ENCODE measurements at places on chromosomes 11 and 22. TPM values are rescaled to one million over a fixed set of nuclear protein-coding genes. Genes with fewer than 3 reads are reported as not detected.

TEAD1 gene
- 61.9 TPM for total RNA-seq

MMP13 gene
- 0.12 TPM for total RNA-seq

GRCh38 chr11:115996808-115997188 lies 492.6 kb upstream of the CADM1 start:
- no peak for DNase-seq

DNA sequence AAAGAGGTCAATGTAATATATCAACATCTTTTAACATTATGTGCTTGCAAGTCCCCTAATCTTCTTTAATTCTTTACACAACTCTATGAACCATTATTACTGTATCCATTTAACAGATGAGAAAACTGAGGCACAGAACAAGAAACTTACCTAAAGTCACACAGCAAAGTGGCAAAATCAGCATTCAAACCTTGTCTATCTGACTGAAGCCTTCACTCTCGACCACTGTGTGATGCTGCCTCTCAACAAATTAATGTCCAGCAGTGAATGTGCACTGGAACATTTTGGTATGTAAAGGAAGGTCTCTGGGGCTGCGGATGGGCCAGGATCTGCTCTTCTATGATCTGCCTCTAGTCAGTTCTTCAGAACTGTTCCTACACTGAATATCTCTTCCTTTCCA lies 42.1 kb downstream of the PRCP start:
- no peak for DNase-seq

DNA sequence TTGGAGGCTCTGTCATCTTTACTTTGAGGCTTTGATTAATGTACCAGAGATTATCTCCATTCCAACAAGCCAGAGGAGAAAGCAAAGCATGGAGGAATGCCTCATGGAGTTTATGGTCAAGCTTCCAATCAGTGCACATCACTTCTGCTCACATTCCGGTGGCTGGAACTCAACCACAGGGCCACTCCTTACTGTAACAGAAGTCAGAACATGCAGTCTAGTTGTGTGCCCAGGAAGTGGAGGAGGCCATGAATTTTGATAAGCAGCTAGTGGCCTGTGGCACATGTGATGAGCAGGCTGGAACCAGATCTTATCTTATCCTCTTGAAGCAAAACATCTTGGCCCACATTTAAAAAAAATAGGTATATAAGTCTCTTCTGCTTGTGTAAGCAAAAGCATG lies 258.9 kb upstream of the ARHGAP20 start:
- no peak for DNase-seq

DNA sequence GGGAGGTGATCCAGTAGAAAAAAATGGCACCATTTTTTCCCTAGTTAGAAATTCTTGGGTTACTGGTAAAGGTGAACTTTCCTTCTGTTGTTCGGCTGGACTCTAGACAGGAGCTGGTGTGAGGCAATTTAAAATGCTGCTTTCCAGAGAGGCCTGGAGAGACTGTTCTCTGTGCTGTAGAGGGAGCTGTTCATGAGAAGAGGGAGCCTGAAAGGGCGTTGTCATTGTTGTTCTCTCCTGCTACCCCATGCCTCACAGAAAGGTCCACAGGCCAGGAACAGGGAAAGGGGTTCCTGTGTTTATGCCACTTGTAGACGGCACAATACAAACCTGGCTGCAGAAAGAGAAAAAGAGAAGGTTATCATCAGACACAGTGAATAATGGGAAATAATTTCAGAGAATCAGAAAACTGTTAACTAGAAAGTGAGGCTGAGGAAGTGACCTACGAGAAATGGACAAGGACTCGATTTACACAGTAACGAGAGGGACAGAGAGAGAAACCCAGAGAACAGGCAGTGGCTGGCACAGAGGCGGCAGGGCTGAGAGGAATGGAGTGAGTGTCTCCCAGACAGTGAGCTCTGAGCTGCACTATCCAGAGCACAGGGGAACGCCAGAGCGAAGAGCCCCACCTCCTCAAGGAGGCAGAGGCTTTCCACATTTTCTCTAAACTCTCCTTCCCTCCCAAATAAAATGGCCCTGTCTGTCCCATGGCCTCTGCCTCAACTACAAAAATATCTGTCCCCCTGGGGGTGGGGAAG lies 109.2 kb downstream of the RRM1 start:
- DNase-seq, result no peak

DNA sequence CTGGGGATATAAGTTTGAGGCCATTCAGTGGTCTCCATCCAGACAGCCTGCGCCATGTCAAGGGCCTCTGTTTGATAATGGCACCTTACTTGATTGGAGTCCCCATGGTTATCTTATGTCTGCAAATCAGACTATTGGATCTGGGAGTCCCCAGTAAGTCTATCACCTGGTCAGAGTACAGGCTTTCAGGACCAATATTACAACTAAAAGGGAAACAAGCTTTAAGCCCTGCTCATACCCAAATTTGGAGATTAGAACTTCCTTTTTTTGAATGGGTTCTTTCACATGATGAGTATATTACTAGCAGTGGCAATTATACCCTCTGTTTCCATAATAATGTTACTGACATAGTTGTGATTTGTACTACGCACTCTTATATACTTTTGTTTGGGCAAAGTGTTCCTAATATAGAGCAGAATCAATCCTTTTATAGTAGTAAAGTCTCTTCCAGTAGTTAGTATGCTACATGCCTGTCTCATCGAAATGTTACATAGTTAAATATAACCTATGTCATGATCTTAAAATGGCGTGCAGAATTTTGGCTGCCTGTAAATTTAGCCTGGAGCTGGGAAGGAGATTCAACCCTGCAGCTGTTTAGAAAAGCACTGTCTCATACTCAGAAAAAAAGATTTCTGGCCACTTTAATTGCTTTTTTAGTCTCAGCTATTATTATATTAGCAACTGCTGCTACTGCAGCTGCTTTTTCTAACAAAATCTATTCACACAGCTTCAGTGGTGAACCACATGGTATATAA lies 4.9 kb downstream of the MS4A15 start:
- DNase-seq, result no peak

GRCh38 chr22:44754998-44755397 lies 2.6 kb downstream of the ARHGAP8 start:
- no peak for DNase-seq

All from epithelial cell of proximal tubule (primary cell).